ENCODE measurements at places on chromosomes 7 and 10. TPM values are rescaled to one million over a fixed set of nuclear protein-coding genes. Genes with fewer than 3 reads are reported as not detected.
A peak's percentile ranks its signal among the peaks of the same experiment; 100 is the strongest.

- DNase-seq = no peak
These were observed 91.1 kb downstream of the CH25H start for GRCh38 chr10:89115876-89116627.

TRIL gene
- not detected for total RNA-seq

DNA sequence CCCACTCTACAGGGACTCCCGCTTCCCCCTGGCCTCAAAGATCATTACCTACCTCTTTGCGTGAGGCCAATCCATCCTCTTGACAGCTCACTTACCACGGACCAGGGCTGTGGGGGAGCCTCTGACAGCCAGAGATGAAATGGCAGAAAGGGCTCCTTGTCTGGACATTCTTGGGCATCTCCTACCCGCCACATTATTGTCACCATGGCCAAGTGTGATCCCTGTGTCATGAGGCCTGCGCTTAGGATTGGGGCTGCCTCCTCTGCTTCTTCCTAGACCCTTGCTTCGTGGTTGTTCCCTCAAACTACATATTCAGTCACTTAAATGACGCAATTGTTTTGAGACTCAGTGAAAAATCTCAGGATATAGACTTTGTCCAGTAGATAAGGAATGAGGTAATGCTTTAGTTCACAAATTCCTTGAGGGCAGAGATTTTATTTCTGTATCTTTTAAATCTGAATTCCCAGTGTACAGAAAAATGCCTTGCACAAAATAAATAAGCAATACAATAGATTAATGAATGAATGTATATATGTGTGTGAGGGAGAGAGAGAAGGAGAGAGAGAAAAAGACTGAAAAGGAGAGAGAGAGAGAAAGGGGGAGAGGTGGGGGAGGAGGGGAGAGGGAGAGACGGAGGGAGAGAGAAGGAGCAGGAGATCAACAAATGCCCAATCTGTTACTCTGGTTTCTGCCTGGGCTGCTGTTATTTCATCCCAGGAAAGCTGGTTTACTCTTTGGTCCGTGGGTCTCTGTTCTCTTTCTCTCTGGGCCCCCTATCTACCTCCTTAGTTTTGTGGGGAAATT lies 159.0 kb downstream of the PLXNA4 start:
- no peak for DNase-seq

MMD2 gene
- not detected for total RNA-seq

DNA sequence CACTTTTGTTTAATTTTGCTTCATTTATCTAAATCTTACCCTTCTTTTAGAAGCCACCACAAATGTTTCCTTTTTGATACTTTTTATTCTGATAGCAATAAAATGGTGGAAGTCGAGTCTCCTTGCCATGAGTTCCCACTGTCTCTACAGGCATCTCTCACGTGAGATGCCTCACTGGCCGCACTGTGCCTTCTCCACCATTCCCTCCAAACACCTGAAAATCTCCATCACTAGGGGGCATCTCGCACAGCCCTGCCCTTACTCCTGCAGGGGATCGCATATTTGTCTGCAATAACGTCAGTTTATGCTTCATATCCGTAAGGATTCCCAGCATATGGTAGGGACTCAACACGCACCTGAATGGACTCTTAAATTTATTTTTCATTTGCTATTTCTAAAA lies 56.3 kb upstream of the NCAPG2 start:
- DNase-seq = no peak

TEX47 gene
- total RNA-seq = not detected

DNA sequence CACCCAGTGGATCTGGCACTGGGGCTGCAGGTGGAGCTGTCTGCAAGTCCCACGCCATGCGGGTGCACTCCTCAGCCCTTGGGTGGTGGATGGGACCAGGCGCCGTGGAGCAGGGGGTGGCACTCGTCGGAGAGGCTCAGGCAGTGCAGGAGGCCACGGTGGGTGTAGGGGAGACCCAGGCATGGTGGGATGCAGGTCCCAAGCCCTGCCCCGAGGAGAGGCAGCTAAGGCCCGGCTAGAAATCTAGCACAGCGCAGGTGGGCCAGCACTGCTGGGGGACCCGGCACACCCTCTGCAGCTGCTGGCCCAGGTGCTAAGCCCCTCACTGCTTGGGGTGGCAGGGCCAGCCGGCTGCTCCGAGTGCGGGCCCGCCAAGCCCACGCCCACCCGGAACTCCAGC lies 25.7 kb downstream of the HTR7 start:
- DNase-seq = no peak

CABCOCO1 gene
- total RNA-seq = not detected

PDK4 gene
- total RNA-seq = 4.8 TPM

CPA2 gene
- total RNA-seq = not detected

DNA sequence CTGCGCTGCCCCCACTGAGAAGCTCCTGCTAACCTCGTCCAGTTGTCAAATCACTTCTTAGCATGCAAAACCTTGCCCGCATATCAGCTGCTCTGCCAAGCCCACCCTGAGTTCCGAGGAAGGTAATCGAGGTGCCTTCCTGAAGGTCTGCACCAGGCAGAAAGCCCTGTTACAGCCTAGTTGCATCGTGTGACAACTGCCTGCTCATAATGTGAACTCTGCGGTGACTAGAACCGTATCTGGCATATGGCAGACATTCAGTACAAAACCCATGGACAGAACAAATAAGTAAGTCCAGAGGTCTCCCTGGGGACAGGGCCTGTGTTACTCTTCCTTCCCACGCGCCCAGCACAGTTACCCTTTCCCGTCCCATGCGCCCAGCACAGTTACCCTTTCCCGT lies 394.3 kb downstream of the DNAJB6 start:
- DNase-seq = no peak

DNA sequence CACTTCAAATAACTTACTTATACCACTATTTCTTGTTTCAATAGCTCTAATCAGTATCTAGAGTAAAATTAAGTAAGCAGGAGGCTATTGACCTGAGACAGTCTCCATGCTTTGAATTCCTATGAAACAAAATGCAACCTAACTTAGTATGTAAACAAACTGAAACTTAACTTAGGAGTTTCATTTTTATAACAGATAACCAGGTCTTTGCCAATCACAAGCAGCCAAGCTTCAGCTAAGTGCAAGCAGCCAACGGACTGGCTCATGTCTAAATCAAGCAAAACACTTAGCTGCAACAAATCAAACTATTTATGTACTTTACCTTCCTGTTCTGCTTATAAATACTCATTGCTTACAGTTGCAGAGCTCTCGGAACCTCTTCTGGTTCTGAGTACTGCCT lies 4.4 kb upstream of the GSTK1 start:
- DNase-seq = no peak

GRCh38 chr7:80244206-80244916 lies 109.7 kb downstream of the GNAI1 start:
- DNase-seq = no peak

FAM3C gene
- 117 TPM for total RNA-seq

GRCh38 chr7:69067397-69067796 lies 530.9 kb upstream of the AUTS2 start:
- DNase-seq = peak; percentile 14

EN2 gene
- total RNA-seq = not detected

GRCh38 chr10:94131885-94132284 lies 138.2 kb downstream of the PLCE1 start:
- peak; percentile 36 for DNase-seq

DNA sequence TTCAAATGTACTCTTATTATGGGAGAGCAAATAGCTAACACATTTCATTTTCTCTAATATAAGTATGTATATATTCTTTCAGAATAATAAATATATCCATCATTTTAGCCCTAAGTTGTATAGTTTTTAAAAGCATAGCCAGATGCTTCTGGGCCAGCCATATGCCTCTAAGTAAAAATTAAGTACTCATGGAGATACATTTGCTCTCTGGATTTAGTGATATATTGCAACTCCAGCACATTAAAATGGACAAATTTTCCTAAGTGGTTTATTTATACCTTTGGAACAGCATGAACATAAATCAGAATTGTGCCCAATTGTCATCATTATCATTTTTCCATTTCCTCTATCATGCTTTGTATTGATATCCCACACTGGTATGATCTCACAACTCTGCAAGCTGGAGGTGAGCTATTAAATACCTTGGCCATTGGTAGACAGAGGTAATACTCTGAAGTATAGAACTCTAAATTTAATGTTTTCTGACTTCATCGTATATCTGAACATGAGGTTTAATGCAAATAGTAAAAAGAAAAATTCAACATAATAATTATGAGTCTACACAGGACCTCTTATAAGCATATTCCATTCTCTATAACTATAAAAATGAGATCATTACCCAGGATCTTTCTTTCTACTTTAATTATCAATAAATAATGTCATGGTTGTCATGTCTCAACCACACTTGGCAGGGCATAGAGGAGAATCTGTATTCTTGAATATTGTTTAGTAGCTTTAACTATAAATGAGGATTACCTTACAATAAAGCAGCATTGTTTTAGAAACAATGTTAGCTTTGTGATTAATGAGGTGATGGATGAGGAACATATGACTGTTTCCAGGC lies 90.8 kb downstream of the AGMO start:
- no peak for DNase-seq

GRCh38 chr10:125628104-125629049 lies 54.6 kb downstream of the TEX36 start:
- DNase-seq = no peak

DNA sequence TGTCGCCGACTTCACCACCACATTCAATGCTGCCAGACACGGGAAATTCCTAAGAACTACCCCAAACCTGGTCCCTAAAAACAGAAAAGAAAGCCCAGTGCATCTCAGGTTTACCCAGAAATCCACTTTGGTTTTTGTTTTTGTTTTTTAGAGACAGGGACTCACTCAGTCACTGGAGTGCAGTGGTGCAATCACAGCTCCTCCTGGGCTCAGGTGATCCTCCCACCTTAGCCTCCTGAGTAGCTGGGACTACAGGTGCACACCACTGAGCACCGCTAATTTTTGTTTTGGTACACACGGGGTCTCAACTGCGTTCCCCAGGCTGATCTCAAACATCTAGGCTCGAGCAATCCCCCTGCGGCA lies 22.8 kb downstream of the MAD1L1 start:
- DNase-seq = no peak

RARRES2 gene
- not detected for total RNA-seq

SLC29A4 gene
- 10.3 TPM for total RNA-seq

LEP gene
- total RNA-seq = not detected

GRCh38 chr10:10872035-10872673 lies 145.5 kb upstream of the CELF2 start:
- peak; percentile 70 for DNase-seq

SPDYE8 gene
- not detected for total RNA-seq

DNA sequence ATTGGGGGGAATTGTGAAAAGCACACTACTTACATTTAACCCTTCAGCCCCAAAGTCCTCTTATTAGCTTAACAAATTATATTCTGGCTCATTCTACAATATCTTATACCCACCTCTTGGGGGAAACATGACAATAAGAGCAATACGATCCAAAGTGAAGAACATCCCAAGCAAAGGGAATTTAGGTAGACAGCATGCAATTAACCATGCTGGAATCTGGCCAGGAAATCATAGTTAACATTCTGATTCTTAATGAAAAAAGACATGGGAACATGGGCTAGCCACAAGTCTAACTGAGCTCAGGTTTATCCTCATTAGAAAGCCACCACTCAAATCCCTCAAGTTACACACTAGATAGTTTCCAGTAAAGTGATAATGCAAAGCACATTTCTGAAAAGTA lies 241.9 kb upstream of the SLC26A5 start:
- DNase-seq = no peak

DNA sequence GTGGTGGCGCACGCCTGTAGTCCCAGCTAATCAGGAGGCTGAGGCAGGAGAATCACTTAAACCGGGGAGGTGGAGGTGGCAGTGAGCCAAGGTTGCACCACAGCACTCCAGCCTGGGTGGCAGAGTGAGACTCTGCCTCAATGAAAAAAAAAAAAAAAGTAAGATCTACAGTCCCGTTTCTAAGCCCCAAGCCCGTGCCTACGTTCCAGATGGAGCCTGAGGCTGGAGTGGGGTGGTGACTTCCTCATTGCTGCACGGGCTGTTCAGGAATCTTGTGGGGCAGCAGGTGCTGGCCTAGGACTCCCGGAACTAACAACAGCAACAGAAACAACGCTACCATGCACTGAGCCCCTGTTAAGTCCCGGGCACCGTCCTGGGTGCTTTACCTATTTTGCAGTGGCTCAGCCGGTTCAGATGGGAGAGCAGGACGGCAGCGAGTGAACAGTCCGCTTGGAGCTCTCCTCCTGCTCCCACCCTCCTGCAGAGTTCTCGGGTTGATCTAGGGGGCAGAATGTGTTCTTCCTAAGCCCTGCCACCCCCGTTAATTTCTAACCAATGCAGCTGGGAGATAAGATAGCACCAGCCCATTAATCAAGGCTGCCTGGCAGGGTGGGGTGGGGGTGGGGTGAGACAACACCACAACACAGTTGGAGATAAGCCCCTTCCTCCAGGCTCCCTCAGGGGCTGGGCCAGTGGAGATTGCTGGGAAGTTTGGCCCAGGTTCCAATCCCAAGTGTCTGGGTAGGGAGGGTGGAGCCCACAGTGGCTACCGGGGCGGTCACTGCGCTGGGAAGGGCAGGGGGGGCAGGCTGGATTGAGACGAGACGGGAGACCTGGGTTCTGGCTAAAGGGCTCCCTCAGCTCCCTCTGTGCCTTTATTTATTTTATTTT lies 17.0 kb upstream of the SFRP5 start:
- no peak for DNase-seq

SUN3 gene
- total RNA-seq = 0.24 TPM

GRCh38 chr7:100835903-100836811 lies 8.8 kb upstream of the EPHB4 start:
- DNase-seq = peak; percentile 89

DNA sequence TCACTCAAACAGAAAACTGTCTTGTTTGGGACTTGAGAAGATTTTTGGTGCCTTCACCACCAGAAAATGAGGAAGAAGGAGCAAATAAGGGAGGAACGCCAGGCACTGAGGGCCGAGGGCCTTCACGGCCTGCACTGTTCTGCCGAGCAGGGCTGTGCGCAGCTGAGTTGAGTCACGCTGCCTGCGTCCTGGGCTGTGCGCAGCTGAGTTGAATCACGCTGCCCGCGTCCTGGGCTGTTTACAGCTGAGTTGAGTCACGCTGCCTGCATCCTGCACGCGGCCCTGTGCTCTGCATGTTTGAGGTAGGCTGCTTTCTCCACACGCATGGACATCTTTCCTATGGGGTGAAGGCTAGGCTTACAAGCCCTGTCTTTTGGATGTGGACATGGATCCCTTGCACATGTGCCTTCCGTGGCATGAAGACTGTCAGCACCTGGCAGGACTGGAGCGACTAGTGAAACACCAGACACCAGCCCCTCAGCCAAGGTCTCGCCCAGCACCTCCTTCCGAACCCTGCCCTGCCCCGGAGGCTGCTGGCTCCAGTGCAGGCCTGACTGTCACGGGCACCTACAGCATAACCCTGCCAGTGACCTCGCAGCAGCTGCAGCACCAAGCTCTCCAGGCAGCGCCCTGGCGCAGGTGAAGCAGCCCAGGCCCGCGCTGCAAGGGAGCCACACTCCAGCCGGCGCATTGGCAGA lies 96.7 kb downstream of the HTR5A start:
- peak; percentile 41 for DNase-seq

DNA sequence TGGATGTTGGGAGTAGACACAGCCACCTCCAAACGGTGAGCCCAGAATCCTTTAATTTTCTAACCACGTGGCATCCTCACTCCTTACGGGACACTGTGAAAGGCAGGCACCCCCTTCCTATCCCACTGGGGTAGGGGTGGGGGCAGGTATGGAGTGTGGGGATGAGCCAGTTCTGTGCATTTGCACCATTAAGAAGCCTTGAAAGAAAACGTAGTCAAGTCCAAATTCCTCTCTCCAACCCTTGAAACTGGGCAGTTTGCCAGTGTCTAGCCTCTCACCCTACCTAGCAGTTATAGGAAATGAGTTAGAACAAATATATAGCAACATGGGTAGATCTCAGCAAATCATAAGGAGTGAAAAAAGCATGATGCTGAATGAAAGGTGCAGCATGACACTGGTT lies 92.4 kb upstream of the LEP start:
- peak; percentile 34 for DNase-seq

PCGF6 gene
- total RNA-seq = 4.5 TPM
